ENCODE measurements at places on chromosomes 4 and X.
A peak's percentile ranks its signal among the peaks of the same experiment; 100 is the strongest.

- no peak for DNase-seq
Observed at GRCh38 chr4:45795135-45795534, 328.7 kb downstream of the GABRG1 start.

GRCh38 chr4:123463869-123464268 lies 67.3 kb downstream of the SPRY1 start:
- no peak for DNase-seq

- DNase-seq, result no peak
Observed at GRCh38 chr4:84582988-84583875, at the start of gene CDS1. TSS of gene CDS1 (plus strand) at chr4:84583127. CDS start at chr4:84583402, 275 bp downstream.

GRCh38 chr4:187387739-187388138 lies 607.8 kb upstream of the ZFP42 start:
- DNase-seq, result no peak

- no peak for DNase-seq
Observed at GRCh38 chr4:65831828-65832227, 161.5 kb upstream of the EPHA5 start.

DNA sequence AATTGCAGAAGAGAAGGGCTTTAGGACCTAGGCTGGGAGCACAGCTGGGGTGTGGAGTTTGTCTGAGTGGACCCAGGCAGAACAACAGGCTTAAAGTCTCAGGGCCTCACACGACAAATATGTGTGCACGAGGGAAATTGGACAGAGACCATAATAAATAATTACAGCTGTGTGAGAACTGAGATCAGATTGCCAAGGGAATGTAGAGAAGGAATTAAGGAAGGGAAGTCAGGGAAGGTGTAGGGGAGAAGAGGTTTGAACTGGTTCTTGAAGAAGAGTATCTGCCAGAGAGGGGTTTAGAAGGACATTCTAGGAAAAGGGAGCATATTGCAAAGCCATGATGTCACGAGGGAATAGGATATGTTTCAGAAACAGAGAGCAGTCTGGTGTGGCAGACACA lies 120.7 kb upstream of the TSPAN5 start:
- DNase-seq, result no peak

DNA sequence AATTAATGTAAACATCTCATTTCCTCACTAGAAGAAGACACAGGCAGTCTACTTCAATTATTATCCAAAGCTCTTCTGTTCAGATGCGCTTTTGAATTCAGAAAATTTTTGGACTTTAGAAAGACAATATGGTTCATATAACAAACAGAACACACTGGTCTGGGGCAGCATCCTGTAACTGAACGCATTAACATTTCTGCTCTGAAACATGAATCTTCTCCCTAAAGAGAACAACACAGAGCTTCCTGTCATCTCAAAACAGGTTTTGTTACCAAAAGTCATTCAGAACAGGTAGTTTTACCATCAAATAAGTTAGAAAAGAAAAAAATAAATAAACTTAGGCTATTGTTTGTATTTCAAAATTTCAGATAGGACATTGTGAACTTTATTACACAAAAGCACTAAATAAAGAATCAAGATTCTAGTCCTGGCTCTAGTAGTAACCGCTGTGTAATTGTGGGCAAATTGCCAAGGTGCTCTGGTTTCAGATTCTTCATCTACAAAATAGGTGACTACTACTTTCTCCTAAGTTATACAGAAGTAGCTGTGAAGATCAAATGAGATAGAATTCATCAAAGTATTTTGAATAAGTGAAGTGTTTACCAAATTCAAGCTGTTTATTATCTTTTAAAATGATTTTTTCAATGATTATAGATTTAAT lies 252.3 kb upstream of the RASGEF1B start:
- peak; percentile 8 for DNase-seq

GRCh38 chrX:13473442-13474163 lies 95.8 kb upstream of the EGFL6 start:
- DNase-seq, result no peak

- DNase-seq, result no peak
Observed at GRCh38 chr4:80255329-80256095, 11.0 kb upstream of the FGF5 start.

- no peak for DNase-seq
Observed at GRCh38 chr4:6221851-6222760, 21.8 kb upstream of the JAKMIP1 start.

DNA sequence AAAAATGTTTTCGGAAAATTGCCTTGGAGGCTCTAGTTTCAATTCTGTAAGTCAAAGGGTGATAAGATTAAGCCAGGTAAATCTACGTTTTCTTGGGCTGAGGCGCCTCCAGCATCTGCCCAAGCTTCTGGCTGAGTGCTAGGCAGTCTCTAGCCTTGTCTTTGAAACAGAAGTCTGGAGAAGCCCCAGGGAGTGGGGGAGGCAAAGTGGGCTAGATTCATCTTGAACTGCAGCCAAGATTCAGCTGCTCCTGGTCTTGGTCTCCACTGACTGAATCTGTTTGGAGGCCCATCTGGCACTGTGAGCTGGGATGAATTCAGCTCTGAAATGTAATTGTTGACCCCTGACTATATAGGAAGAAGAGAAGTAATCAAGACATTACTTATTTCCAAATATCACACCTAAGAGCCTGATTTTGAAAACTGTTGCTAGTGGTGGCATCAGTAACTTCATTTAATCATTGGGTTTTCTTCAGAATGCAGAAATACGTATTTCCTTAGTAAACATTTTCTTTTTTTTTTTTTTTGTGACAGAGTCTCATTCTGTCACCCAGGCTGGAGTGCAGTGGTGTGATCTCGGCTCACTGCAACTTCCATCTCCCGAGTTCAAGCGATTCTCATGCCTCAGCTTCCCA lies 187.3 kb upstream of the LEF1 start:
- peak; percentile 22 for DNase-seq

- DNase-seq, result no peak
Observed at GRCh38 chr4:119110121-119110520, 25.5 kb upstream of the MYOZ2 start.

DNA sequence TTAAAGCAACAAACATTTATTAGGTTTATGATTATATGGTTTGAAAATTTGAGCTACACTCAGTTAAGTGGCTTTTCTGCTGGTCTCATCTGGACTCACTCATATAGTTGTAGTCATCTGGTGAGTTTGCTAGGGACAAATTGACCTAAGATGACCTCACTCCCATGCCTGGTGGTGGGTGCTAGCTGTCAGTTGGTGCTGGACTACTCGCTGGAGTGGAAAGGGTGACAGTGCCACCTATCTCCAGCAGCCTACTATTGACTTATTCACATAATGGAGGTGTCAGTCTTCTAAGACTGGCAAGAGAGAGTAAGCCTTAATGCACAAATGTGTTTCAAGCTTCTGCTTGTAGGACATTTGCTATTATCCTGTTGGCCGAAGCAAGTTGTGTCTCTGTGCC lies 88.2 kb downstream of the TASL start:
- DNase-seq, result no peak

- no peak for DNase-seq
Observed at GRCh38 chr4:162408309-162408708, 244.5 kb upstream of the FSTL5 start.

DNA sequence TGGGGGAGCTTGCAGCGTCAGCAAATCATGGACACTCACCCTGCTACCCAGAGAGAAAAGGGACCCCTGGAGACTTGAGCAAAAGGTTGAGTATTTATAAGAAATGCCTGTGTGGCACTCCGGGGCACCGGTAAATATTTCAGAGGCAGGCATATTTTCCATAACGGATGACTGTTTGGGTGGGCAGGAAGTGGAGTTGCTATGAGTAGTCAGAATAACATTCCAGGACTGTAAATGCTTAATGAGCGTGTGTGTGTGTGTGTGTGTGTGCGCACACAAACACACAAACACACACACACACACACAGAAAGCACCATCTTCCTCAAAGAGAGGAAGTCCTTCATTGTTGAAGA lies 74.6 kb downstream of the MXRA5 start:
- DNase-seq, result no peak

DNA sequence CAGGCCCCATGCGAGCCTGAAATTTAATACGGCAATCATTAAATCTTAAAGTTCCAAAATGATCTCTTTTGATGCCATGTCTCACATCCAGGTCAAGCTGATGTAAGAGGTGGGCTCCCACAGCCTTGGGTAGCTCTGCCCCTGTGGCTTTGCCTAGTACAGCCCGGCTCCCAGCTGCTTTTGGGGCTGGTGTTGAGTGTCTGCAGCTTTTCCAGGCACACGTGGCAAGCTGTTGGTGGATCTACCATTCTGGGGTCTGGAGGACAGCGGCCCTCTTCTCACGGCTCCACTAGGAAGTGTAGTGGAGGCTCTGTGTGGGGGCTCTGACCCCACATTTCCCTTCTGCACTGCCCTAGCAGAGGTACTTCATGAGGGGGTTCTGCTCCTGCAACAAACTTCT lies 588.9 kb downstream of the CENPC start:
- DNase-seq, result no peak

DNA sequence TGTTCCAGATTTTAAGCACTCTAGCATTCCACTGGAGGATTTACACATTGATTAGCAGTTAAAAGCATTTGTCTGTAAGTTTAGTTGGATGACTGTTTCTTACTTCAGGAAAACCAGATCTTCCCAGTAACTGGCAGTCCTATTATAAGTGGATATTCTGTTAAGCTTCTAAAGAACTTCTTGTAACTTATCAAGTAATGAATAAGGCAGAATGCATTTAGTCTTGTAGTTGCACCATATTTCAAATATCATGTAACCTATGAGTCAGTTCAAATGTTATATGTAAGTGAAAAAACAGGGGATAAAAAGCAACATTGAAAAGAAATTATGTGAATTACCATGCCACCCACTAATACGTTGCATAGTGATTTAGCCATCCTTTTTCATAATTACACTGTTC lies 30.2 kb upstream of the TENM3 start:
- DNase-seq, result no peak

- no peak for DNase-seq
Observed at GRCh38 chr4:51872283-51872997, 29.5 kb downstream of the DCUN1D4 start.

- no peak for DNase-seq
Observed at GRCh38 chrX:119190091-119190681, 45.9 kb upstream of the PGRMC1 start.

DNA sequence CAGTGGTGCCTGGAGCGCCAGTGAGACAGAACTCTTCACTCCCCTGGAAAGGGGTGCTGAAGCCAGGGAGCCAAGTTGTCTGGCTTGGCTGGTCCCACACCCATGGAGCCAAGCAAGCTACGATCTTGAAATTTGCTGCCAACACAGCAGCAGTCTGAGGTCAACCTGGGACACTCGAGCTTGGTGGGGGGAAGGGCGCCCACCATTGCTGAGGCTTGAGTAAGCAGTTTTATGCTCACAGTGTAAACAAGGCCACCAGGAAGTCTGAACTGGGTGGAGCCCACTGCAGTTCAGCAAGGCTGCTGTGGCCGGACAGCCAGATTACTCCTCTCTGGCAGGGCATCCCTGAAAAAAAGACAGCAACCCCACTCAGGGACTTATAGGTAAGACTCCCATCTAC lies 149.5 kb downstream of the EDA2R start:
- DNase-seq, result no peak

DNA sequence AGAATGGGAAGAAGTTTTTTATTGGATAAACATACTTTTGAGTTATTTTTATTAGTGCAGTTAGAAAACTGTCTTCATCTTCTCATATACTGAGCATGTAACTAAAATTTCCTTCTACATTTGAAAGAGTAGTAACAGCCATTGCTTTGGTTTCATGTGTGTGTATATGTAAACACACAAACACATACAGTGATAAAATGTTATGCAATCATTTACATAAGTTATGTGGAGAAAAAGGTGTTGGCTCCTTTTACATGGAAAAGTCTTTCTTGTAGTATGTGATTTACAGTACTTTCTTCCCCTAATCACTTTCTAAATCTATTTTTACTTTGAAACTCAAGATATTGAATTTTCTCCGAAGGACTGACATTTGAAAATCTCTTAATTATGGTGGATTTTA lies 194.3 kb upstream of the PACRGL start:
- no peak for DNase-seq

DNA sequence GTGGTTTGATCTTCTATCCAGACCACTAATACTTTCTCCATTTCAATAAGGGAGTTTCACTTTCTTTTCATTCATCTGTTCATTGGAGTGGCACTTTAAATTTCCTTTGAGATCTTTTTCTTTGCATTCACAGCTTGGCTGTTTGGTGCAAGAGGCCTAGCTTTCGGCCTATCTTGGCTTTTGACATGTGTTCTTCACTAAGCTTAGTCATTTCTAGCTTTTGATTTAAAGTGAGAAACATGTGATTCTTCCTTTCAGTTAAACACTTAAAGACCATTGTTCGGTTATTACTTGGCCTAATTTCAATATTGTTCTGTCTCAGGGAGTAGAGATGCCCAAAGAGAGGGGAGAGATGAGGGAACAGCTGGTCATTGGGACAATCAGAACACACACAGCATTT lies 24.3 kb downstream of the CXCL13 start:
- no peak for DNase-seq

DNA sequence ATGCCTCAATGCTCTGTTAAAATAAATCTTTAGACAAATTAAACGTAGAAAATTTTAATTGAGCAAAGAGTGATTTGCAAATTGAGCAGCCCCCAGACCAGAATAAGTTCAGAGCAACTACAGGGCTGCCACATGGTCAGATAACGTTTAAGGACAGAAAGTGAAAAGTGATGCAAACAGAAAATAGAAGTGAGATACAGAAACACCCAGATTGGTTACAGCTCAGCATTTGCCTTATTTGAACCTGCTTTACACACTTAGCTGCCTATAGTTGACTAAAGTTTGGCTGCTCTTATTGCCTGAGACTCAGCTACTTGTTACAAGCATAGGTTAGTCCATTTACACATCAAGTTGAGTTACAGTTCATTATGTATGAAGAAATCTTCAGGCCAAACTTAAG lies 1800.8 kb upstream of the PCDH10 start:
- no peak for DNase-seq

DNA sequence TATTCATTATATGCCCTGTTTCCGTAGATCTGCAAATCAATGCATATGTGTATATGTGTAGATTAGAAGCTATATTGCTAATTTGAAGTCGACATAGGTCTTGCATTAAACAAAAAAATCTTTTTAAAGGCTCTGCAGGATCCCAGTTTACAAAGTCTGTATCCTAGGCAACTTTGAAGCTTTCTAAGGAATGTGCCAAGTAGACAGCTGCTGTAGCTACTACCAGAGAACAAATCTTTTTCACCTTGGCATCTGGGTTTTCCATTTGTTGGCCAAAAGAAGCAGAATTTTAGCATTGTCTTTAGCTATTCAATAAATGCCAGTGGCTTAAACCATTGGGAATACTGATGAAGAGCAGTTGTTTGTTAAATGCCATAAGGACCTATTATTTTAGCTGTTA lies 88.0 kb downstream of the NAA11 start:
- DNase-seq, result no peak
